ENCODE measurements at places on chromosomes 11 and 22.

DNA sequence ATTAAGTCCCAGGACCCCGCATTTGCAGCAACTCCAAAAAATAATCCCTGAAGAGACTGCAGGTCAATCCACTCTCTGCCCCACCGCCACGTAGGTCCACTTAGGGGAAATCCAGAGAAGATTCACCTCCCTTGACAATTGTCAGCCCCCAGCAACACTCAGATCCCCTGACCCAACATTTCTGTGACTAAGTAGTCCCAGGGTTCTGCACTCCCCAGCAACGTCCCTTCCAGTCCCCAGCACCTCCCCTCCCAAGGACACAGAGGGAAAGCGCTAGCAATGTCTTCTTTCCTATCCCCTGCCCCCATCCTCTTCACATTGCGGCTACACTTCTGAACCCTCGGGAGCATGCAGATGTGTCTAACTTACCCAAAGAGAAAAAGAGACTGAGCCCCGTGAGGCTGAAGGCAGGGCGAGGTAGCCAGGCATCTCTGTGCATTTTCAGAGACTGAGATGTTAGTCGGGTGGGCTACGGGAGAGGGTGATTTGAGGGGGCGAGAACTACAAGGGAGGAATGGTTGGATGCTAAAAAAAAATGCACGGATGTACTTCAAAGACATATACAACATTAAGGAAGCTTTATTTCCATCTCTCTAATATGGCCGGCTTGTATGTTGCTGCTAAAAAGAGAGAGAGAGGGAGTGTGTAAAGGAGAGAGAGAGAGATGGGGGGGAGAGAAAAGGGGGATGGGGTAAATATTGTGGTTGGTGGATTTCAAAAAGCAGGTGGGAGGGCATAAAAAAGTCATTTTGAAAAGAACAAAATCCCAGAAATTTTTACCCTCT, at the start of gene SCN2B:
Gene SCN2B, minus strand, starts transcription at position 647 of the 785 bp plus-strand sequence. Its CDS starts 208 bp downstream, at position 439.
- DNase-seq: no peak

GRCh38 chr11:78921509-78921908, 346.8 kb upstream of the NARS2 start:
- no peak for DNase-seq

GRCh38 chr11:15113381-15113780, 1.3 kb upstream of the INSC start:
- DNase-seq: no peak

DNA sequence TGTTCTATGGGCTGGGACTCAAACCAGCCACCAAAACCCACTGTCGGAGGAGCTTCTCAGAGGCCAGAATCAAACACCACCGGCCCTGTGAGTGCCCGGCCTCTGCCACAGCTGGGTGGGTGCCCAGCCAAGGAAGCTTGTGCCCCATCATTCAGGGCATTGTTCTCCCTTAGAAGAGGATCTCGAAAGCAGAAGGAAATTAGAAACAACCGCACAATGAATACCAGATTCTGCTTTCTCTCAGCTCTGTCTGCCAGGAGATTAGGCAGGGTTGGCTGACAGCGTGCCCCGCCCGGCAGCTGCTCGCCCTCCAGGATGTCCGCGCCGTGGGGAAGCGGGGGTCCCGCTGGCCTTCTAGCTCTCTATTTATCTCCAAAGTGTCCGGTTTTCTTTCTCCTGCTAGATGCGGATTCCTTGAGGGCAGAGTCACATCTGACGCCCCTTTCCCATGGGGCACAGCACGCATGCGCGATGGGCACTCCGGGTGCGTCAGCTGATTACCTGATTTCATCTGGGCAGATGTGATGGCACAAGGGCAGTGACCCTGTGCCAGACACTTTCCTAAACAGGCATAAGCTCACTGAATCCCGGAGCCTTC, 25.5 kb downstream of the SCGB1A1 start:
- peak; percentile 92 for DNase-seq

DNA sequence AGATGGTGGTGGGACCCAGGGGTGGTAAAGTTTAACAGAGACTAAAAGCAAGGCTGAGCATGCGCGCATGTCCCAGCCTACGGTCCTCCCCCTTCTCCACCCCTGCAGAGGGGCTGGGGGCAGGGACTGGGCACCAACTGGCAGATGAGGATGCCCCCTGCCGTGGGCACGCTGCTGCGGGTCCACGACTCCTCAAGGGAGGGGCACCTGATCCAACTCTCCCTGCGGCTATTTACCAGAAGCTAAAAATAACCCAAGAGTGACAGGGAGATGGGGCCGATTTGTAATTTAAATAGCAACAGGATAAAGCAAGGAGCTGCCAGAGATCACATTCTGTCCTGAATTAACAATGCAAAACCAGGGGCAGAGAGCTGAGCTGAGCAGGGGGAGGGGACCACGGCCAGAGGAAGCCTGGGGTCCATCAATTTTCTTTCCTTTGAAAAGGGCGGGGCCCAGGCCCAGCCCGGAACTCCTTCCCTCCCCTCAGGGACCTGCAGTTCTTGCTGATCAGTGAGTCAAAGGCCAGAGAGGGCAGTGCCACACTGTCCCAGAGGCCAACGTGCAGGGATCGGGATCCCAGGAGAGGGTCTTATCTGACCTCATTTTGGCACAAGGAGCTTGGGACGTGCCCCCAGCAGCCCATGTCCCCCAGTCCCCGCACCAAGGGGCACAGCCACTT, 8.1 kb upstream of the DGKZ start:
- no peak for DNase-seq

DNA sequence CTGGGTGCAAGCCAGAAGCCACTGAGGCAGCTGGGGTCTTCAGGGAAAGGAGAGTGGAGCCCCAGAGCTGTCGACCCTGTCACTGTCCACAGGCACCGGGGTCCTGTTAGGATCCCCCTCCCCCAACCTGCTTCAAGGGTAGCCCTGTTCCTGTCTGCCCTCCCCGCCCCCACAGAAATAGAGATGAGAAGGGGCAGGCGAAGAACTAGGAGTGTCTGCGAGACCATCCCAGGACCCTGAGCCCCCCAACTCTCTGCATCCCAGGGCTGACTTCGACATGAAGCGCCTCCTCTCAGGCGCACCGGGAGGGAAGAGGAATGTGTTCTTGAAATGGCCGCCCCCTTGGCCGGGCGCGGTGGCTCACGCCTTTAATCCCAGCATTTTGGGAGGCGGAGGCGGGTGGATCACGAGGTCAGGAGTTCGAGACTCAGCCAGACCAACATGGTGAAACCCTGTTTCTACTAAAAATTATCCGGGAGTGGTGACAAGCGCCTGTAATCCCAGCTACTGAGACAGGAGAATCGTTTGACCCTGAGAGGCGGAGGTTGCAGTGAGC, 607 bp upstream of the ZNF70 start:
- no peak for DNase-seq

- no peak for DNase-seq
Measured at GRCh38 chr11:44387825-44388224, 77.9 kb upstream of the ALX4 start.

DNA sequence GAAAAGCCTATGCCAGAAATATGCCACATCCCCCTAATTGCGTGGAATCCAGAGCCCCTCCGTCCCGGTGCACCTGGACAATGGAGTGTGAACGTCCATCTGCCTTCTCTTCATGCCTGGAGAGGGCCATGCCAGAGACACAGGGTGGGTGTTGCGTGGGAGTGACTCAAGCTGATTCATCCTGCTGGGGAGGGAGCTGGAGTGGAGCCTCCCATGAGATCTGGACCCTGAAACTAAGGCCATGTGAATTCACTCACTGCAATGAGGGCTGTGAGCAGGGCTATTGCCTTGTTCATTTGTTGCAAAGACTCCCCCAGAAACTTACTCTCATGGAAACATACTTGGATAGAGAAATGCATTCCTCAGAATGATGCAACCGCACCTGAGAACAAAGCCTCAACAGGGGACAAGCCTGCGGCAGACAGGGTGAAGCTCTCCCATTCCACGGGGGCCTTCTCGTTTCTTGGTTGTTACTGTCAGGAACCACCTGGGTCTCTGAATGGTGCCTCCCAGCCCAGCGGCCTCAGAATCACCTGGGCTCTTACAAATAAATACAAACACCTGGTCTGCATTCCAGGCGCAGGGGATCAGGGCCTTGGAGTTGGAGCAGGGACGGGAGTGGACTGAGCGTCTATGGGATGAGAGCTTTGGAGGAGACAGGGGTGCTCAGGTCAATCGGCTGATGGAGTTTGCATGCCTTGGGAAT, 1031.2 kb downstream of the BRD1 start:
- DNase-seq: no peak

DNA sequence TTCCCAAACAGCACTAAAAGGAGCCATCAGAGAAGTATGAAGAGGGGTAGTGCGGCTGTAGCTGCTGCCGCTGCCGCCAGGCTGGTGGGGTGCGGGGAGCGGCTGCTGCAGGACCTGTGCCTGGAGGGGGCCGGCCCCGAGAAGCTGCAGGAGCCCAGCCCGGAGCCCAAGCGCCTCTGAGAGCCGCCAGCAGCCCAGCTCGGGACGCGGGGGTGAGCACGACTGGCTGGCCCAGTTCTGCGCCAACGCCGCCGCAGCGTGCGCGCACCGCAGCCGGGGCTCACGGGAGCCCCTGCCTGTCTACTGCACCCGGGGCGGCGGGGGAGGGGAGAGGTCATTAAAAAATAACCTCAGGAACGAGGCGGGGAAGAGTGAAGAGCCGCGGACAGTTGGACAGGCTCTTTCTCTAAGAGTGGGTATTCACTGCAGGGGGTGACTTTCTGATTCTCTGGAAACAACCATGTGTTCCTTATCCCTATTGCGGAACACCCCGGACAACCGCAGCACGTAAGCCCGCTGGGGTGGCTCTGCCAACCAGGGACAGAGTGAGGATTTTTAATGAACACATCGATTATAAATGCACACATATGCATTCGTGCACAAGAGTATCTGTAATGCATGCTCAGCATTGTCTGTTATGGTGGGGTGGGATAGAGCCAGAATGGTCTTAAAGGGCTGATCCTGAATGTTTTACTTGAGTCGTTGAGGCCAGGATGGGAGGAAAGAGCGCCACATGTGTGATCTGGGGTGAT, 453 bp downstream of the GAS2 start:
- no peak for DNase-seq

DNA sequence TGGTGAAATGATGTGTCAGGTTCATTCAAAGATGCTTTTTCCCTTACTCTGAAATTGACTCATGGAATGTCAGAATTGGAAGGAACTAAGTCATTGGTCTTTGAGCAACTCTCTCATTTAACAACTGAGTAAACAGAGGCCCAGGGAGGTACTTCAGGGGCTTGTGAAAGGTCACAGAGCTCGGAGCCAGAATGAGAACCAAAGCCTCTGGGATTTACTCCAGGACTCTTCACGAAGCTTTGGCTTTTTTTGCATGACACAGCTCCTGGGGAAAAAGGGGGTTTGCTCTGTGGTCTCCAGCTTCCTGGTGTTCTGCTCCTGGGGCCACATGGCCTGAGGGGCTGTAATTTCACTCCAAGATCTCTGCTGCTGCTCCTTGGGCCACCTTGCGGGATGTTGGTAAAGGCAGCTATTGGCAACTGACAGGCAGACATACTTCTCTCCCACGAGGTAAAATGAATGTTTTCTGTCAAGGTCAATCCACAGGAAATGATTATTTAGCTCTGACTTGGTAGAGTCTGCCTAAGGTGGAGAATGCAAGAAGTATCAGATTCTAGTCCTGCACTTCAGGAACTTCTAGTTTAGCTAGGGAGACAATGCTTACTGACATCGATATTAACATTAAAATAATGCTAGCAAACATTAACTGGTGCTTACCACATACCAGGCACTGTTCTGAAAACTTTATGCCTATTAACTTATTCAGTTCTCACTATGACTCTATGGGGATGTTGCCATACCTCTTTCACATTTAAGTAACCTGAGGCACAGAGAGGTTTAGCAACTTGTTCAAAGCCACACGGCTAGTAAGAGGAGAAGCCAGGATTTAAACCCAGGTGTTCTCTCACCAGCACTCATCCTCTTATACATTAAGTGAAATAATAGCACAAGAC, 16.1 kb downstream of the PKNOX2 start:
- no peak for DNase-seq

DNA sequence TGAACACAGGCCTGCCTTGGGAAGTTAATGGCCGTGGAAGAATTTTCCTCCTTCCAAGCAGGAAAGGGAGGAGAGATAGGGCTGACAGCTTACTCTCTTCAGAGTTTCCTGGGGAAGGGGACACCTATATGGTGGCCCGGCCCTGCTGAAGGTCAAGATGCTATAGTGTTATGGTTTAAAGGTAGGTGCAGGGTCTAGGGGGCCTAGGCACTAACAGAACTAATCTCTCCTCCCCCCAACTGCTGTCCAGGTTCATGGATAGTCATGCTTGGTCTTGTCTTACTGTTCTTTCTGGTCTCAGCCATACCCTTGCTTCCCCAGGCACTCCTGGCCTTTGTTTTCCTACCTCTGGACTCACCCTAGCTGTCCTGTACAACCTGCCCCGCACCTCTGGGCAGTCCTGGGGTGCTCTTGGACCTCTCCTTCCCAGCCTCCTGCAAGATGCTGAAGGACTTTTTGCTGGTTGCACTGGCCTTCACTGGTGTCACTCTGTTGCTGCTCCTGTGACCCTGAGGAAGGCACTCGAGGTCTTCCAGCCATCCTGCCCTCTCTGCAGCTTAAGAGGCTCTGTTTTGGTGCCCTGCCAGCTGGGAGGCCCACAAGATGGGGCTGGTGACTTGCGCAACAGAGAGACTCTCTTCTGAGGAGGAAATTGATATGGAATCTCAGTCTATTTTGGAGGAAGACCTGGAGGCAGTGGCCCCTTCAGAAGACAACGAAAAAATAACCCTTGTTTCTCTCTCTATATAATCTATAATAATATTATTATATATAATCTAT, 17.9 kb downstream of the SEC14L3 start:
- no peak for DNase-seq

GRCh38 chr11:11149671-11150459, 203.2 kb downstream of the CSNK2A3 start:
- no peak for DNase-seq

- no peak for DNase-seq
Measured at GRCh38 chr22:39743935-39744334, 149.6 kb downstream of the ENTHD1 start.

- no peak for DNase-seq
Measured at GRCh38 chr11:12585861-12586260, 88.4 kb upstream of the TEAD1 start.
